ENCODE measurements at places on chromosomes 11 and 22.
A peak's percentile ranks its signal among the peaks of the same experiment; 100 is the strongest.

DNA sequence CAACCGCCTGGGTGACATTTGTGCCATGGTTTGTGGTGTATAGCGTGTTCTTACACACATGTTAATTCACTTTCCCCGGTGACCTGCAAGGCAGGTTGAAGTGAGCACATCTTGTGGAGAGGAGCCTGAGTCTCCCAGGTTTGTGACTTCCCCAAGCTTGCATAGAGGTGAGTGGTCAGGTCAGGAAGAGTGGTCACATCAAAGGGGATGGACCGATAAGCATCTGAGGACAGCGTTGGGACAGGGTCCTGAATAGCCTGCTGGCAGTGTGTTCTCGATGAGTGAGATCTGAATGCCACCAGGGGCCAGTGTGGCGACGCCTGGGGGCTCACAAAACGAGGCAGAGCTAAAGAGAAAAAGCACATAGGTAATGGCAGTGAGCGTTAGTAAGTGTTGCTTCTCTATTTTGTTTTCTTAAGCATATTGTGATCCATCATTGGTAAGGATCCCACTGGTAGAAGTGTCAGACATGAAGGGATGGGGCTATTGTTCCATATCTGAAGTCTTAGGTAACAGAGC, 154.6 kb downstream of the GRIK4 start:
- DNase-seq = no peak

- DNase-seq = peak; percentile 78
These were observed 12.1 kb downstream of the PLAAT5 start for GRCh38 chr11:63478896-63479295.

- no peak for DNase-seq
These were observed 2.2 kb downstream of the GANAB start for GRCh38 chr11:62644220-62644619.

DNA sequence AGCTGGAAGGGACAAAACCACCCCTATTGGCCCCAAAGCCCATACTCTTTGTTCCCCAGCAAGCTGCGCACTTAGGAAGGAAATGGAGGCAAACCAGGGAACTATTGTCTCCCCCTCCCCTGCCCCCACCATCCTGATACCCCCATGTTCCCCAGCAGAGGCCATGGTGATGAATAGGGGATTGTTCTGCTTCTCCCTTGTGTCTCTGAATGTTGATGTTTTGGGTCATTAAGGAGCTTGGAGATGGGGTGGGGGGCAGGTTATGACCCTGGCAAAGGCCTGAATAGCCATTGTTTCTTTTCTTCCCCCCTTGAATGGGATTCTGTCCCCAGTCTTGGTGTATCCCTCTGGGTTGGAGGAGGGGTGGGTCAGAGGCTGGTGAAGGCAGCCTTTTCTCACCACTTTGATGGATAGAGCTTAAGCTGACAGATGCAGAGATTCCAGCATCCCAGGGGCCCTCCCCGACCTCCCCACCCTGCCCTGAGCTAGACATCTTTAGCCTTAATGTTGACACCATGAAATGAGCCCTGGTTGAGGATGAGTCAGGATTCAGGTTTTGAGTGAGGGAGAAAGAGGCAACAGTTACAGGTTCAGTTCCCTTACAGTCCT, 8.3 kb downstream of the DTX4 start:
- DNase-seq = no peak

DNA sequence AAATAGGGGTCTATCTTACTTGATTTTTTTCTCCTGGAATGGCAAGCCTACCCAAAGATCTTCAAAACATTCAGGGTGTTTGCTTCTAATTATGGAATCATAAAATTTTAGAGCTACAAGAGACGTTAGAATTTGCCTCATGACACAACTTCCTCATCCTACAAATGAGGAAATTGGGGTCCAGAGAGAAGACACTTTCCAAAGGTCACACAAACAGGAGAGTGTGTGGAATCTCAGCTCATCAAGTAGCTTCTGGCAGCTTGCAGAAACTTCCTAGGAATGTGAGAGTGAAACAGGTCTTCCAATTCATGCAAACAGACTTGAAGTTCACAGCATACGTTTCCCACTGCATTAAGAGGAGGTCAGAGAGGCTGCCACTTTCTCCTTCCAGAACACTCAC, 976.0 kb downstream of the OPCML start:
- no peak for DNase-seq

Measured in CD4-positive, alpha-beta T cell treated with Interleukin-2 at 100 ng/mL for 4 hours (primary cell).